Naive B cell (primary cell): ENCODE measurements at places on chromosomes 3 and 15. TPM values are rescaled to one million over a fixed set of nuclear protein-coding genes. Genes with fewer than 3 reads are reported as not detected.
A peak's percentile ranks its signal among the peaks of the same experiment; 100 is the strongest.

The CCRL2 gene
- polyA plus RNA-seq, result not detected

- no peak for DNase-seq
Observed at GRCh38 chr3:105103139-105103538, 263.6 kb upstream of the ALCAM start.

- peak; percentile 12 for DNase-seq
Observed at GRCh38 chr3:151439652-151440125, 21.2 kb downstream of the IGSF10 start.

DNA sequence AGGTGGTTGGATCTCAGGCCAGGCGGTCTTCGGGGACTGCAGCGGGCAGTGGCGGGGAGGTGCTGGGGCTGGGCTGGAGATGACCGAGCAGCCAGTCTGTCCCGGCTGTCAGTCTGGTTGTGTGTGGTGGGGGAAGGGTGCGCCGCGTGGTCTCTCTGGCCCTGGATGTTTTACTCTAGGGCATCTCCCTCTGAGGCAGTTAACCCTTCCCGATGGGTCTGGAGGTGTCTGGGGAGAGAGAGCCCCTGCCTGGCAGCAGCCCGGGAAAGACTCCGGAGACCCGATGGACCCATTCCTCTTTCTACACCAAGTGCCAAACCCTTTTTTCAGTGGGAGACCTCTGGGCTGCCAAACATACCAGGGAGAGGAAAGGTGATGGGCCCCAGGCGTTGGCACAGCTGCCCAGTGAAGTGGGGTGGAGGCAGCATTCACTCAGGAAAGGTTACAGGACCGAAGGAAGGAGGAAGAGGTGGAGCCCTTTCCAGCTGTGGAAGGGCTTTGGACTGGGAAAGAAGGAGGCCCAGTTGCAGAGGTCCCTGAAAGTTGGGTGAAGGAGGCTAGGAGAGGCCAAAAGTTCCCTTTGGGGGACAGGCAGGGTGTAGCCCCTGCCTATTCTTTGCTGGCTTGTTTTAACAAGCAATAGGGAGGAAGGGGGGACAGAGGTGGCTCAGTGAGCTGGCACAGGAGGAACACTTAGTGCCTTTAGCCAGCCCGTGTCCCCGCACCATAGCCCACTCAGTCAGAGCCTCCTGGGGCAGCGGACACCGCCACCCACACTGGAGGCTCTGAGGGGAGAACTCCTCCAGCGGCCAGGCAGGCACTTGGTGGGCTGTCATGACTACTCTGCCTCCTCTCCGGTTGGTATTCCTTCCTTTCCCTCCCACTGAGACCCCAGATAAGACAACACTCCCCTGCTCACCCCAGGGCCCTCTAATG lies 2.7 kb upstream of the BAHD1 start:
- no peak for DNase-seq

- DNase-seq, result no peak
Observed at GRCh38 chr15:99359769-99360168, 108.5 kb downstream of the LRRC28 start.

DNA sequence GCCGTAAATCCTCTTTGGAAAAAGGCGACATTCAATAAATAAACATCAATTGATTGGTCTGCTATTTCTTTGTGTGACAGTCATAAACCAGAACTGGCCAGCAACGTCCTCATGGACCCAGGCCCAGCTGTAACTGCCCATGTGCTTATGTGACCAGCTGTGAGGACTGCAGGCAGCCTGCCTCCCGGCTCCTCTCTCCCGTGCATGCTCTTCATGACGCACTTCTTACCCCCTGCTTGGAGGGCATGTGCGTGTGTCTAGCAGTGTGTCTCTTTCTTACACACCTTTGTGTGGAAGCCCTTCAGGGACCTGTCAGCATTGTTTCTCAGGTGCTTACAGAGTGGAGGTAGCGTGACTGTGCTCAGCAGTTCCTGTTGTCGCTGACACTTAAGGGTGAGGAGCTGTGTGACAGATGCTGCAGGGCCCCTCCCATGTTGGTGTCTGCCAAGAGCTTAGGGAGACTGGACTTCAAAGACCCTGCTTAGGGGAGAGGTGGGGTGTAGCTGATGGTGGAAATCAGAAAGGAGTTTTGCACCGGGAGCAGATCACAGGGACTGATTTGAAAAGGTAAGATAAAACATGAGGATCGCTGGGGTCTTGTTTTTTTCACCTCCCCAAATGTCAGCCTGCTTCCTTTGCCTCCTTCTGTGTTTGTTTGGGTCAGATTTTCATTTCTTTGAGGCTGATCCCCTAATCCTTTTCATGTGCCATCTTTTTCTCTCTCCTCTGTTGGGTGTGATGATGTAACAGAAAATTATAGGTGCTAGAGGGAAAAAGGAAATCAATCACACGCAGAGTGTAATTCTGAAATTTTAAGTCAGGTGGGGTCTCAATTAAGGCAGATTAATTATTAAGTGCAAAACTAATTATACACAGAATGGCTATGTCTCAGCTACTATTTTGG lies 2.1 kb downstream of the PODXL2 start:
- DNase-seq, result no peak

- DNase-seq, result peak; percentile 87
Observed at GRCh38 chr3:133927540-133928066, 31.9 kb upstream of the RAB6B start.

The MSL2 gene
- 24.4 TPM for polyA plus RNA-seq

The GP5 gene
- 0.17 TPM for polyA plus RNA-seq

DNA sequence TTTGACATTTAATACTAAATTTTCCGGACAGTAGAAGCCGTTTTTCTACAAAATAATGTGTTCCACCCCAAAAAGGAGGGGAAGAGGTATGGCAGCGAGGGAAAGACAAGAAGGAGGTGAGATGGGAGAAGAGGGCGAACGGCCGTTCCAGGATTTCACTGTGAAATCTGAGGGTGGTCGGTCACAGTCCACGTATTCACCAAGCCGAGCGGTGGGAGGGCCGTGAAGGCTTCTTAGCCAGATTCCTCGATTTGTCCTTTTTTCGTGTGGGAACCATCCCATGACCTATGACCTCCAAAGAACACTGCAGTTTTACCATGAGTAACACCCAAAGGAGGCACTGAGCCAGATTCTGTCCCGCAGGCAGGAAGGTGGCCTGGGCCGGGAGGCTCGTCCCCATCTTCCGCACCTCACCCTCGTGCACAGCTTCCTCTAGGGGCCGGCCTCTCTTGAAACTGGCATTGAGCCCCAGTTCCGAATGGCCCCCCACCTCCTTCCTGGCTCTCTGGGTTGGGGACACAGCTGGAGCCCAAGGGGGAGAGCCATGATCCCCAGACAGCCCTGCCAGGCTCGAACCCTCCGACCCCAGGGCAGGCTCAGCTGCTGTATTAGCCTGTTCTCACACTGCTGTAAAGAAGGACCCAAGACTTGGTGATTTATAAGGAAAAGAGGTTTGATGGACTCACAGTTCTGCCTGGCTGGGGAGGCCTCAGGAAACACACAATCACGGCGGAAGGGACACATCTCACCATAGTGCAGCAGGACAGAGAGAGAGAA lies 23.7 kb downstream of the XXYLT1 start:
- DNase-seq, result no peak

The NFKBIZ gene
- polyA plus RNA-seq, result 23.1 TPM

GRCh38 chr3:22318325-22318724 lies 567.3 kb upstream of the ZNF385D start:
- no peak for DNase-seq

DNA sequence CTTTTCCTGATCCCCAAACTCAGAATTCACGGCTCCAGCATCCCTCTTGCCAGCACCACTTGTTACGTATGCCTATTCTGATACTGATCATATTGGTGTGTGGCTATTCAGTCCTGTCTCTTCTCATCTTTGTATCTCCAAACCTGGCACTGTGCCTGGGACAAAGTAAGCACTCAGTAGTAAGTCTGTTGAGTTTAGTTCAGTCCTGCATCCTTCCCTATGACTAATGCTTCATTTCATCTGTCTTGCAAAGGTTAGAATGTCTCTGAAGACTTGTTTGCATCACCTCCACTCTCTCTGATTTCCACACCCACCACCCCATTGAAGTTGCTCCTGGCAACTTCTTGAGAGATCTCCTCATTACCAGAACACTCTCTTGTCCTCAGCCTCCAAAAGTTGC lies 80.3 kb downstream of the HMG20A start:
- no peak for DNase-seq

DNA sequence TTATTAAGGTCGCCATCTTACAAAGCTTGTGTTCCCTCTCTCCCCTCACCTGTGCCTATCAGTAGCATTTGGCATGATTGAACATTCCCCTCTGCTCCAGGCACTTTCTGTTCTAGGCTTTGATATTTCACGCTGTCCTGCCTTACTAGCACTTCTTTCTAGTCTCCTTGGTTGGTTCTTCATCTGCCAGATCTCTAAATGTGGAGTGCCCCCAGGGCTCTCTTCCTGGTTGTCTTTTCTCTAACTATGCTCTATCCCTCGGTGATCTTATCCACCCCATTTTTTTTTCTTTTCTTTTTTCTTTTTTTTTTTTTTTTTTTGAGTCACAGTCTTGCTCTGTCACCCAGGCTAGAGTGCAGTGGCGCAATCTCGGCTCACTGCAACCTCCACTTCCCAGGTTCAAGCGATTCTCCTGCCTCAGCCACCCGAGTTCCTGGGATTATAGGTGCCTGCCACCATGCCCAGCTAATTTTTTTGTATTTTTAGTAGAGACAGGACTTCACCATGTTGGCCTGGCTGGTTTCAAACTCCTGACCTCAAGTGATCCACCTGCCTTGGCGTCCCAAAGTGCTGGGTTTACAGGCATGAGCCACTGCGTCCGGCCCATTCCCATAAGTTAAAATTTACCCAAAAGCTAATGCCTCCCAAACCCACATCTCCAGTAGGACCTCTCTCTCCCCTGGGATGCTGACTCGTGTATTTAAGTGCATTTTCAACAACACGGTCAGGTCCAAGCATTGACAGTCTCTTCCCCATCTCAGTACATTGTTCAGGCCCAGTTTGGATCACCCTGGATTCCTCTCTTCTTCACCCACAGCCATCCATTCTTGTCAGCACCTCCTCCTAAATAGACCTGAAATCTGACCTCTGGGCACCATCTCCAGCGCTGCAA lies 5.2 kb downstream of the NUSAP1 start:
- DNase-seq, result no peak

GRCh38 chr3:60186359-60186758 lies 1064.9 kb downstream of the FHIT start:
- no peak for DNase-seq

DNA sequence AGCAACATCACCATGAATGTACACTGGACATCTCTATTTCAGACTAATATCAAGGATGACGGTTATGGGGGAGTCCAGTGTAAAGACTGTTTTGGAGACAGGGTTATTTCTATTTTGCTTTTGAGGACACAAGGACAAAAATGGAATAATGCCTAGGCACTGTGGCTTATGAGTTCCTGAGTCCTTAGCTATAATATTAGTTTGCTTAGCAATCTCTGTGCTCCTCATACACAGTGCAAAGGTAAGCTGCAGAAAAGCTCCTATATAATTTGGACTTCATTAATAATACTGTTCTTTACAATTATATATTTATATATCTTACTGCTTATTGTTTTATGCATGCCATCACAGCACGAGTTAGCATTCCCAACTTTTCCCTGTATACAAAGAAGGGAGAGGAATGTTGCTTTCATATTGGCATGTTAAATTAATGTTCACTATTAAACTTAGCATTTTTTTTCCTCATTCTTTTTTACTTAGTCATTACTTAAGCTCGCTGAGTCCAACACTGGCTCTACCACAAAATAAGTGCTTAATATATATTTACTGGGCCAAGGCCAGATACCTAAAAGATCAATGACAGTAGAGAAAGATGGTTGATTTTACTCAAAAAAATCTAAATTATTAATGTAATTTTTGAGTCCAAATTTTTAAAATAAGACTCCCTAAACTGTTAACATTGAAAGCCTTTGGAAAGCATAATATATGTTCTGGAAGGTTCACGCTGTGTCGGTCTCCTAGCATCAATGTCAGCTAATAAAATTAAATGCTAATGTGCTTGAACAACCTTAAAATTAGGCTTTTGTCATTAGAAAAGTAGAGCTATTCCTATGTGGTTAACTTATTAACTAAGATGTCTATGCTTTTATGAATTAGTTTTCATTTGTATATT lies 13.8 kb downstream of the THBS1 start:
- DNase-seq, result no peak

- no peak for DNase-seq
Observed at GRCh38 chr3:12193485-12194165, 34.9 kb upstream of the TIMP4 start.

GRCh38 chr3:188692700-188693099 lies 479.1 kb upstream of the TPRG1 start:
- no peak for DNase-seq

DNA sequence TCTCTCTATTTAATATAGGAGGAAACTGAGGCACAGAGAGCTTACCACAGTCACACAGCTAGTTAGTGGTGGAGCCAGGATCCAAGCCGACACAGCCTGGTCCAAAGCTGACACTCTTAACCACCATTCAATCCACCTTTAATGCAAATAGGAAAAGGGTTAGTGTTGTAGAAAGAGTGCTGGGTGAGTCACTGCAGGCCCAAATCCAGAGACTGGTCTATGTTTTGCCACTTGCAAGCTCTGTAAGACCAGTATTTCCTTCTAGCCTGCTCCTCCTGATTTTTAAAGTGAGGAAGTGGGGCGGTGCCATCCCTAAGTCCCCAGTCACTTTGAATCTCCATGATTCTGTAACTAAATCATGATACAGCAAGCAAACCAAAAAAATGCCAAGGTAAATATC lies 111.0 kb downstream of the MECOM start:
- no peak for DNase-seq

- no peak for DNase-seq
Observed at GRCh38 chr3:195794708-195795107, 17.0 kb downstream of the MUC4 start.

GRCh38 chr15:79640206-79640605 lies 208.1 kb downstream of the MINAR1 start:
- DNase-seq, result no peak

DNA sequence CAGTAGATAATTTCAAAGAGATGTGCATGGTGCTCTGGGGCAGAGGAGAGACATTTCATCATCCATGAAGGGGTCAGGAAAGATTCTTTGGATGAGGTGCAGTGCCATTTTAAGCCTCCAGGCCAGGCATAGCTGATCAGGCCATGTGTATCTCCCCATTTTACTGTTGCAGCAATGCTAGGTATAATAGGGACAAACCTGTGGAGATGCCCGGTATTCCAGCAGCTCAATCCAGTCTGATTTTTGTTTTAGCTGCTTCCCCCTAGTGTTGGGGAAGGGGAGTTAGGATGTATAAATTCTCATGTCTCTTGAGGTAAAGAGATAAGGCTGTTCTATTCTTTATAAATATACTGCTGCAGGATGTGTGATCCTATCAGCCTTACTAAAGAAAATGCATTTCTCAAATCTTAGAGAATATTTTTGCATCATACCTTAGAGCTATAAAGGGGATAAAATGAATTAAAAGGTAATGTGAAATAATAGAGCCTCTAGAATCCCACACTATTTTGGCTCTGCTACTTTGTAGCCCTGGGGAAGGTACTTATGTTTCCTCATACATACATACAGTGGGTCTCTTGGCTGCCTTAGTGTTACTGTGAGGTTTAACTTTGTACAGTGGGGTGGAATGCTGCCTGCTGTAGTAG lies 5.2 kb downstream of the CDV3 start:
- no peak for DNase-seq

The PCSK6 gene
- 0.96 TPM for polyA plus RNA-seq

The GUCA1C gene
- polyA plus RNA-seq, result not detected

The CHDH gene
- polyA plus RNA-seq, result 0.07 TPM
